NAMALWA (cell line): ENCODE measurements at places on chromosomes 6 and 20.

DNA sequence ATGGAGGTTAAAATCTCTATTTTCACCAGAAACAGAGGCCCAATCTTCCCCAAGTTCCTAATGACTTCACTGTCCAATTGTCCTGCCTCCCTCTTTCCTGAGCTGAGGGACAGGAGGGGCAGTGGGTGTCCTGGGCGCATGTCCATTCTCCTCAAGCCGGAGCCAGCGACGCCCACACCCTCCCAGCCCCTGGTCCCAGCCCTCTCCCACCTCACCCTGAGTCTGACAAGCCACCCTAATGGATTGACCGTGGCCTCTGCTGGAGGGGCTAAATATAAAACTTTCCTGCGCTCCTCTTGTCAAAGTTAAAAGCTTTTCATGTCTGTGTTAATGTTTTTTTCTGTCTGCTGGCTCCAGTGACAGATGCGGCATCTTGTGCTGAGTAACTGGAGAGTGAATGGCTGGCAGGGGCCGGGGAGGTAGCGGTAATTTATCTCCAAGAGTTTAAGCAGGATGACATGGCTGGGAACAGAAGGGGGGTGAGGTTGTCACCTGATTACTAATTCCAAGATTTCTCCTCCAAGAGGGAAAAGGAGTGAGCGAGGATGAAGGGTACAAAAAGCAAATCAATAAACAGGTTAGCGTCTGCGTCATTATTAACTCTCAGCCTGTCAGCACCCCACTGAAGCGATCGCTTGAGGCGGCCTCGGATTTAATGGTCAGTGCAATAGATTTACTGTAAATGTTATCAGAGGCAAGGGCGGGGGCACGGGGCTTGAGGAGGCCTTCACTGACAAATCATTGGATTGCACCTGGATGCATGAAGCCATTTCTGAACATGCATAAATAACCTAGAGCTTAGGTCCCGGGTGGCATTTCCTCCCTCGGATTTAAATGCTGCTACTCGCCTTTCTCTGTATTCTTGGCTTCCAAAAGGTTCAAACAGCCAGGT lies 118.1 kb upstream of the MAFB start:
- no peak for DNase-seq

DNA sequence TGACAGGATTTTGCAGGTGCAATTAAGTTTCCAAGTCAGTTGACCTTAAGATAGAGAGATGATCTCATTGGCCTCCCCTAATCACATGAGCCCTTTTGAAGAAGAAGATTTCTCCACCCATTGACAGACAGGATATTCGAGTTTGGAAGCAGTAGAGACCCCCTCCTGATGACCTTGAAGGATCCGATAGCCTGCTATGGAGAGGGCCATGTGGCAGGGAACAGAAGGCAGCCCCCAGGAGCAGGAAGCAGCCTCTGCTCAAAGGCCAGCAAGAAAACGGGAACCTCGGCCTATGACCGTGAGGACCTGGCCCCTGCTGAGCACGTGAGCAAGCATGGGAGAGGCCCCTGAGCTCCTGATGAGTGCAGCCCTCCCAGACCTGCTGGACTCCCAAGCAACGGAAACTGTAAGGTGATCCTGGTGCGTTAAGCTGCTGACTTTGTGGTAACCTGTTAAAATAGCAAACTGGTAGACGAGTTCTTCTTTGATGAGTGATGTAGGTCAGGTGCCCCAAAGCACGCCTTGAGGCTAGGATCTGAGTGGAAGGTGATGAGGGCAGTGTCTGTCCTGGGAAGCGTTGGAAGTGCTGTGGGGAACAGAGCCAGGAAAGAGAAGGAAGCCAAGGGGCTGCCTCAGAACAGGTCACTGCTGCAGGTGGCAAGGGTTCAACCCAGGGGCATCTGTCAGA lies 18.5 kb upstream of the TUBB2A start:
- no peak for DNase-seq

DNA sequence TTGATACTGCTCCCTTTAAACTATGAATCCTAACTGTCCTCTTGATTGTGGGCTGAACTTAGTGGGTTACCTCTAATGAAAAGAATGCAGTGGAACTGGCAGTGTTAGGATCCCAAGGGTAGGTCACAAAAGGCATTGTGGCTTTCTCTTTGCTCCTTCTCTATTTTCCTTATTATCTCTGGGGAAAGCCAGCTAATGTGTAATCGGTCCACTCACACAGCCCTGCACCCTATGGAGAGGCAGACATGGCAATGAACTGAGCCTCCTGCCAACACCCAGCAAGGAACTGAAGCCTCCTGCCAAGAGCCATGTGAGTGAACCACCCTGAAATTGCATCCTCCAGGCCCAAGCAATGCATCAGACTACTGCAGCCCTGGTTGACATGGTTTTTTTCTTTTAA lies 24.6 kb upstream of the ZNF133 start:
- DNase-seq = no peak

DNA sequence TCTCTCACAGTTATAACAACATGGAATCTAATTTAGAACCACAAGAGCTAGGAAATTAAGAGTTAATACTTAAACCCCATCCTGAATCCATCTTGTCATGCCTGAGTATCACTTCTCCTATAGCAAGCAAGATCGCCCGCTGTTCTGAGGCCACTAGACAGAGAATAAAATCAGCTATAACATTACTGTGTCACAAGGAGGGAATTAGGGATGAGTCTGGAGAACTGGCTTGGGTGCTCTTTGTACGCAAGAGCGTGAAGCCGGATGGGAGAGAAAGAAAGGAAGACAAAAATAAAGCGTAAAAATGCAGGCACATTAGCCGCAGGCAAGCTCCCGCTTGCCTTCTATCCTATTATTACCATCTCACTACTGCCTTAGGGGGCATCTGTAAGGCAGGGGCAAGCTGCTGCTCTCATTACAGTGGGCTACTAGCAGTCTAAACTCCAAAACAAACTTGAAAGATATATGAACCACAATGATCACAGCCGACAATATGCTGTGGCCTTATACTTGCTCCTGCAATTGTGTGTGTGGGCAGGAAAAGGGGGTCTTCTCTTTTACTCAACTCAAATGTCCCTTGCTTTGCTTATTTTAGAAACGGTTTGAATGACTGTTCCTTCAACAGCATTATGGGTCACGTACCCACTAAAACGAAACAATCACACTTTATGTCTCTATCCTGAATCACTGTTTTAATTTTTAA lies 81.9 kb downstream of the GJA10 start:
- no peak for DNase-seq

DNA sequence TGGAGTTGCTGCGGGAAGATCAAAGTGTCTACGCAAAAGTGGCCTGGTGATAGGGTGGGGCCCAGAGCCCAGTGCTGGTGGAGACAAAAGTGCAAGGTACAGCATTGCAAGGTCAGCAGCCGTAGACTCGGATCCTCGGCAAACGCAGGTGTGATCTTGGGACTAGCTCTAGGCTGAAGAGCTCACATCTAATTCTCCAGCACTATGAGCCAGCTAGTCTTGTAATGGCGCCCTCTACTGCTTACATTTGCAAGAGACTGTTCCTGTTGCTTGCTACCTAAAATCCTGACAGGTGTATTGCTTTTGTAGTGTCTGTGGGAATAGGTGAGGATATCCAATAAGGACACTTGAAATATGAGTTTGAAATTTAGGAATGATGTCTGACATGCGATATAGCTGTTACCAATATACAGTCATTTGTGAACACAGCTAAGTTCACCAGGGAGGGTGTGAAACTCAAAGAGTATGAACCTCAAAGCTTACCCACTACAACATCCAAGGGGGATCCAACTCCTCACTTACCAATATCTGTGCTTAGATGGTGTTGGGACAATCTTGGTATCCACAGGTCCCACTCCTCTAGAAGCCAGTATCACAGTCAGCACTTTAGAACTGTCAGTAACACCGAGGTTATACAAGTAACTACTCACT lies 58.4 kb downstream of the PDE7B start:
- peak; percentile 81 for DNase-seq

- no peak for DNase-seq
Observed at GRCh38 chr6:46097366-46097765, 32.4 kb upstream of the ENPP4 start.

DNA sequence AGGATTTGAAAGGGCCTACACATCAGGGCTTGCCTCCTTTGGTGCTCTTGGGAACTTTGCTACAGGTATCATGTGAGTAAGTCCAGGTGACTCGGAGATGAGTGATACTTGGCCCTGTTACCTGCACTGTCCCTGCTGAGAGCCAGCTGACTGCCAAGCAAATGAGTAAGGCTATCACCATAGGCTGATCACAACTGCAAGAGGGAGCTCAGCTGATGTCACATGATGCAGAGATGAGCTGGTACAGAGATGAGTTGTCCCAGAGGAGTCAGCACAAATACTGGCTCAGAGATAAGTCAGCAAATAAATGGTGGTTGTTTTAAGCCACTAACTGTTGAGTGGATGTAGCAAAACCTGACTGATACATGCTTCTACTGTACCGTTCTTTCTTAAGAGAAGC lies 41.4 kb downstream of the LAMP5 start:
- no peak for DNase-seq

- DNase-seq = no peak
Observed at GRCh38 chr6:75776461-75776860, 27.4 kb downstream of the MYO6 start.

- no peak for DNase-seq
Observed at GRCh38 chr6:16543521-16543920, 217.7 kb downstream of the ATXN1 start.

DNA sequence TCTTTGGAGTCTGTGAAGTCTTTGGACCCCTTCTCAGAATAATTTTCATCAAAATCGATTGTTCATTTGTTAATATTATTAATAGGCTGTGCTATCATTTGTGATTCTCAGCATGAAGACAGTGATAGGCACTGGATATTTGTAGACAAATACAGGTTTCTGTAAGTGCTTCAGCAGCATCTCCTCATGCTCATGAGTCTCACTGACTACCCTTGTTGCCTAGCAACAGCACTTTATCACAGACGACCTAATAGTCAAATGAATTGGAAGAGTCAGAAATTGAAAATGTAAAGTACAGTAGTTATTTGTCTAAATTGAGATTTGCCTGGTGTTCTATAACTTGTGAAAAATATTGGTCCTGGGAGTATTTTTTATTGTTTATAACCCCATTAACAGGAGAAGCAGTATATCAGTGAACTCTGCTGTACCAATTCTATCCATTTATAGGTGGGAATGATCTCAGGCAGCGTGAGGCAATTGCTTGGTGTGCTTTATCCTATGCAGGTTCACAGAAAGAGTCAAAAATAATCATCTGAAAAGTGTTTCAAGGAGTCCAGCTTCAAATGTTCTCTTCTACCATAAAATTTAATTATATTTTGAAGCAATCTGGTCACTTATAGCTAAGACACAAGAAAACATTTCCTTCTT lies 684.6 kb downstream of the RFPL4B start:
- DNase-seq = no peak
